ENCODE measurements at places on chromosomes 1 and 21. TPM values are rescaled to one million over a fixed set of nuclear protein-coding genes. Genes with fewer than 3 reads are reported as not detected.
A peak's percentile ranks its signal among the peaks of the same experiment; 100 is the strongest.

CCDC185 gene
- polyA plus RNA-seq: not detected

KLHL12 gene
- polyA plus RNA-seq: 33.4 TPM

DNA sequence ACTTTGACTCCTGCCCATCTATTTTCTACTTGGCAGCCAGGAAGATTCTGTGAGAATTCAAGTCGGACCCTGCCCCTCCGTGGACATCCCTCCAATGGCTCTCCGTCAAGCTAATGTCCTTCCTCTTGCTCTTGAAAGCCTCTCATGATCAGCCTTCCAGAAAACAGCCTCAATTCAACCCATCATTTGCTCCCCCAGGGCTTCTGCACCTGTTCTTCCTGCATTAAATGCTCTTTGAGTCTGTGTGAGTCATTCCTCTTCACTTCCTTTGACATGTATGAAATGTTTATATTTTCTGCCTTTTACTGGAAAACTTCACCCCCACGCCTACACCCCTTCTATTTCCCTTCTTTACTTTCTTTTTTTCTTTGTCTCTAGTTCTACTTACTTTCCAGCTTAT, 734.1 kb upstream of the ZP4 start:
- no peak for DNase-seq

BMP8B gene
- polyA plus RNA-seq: 0.22 TPM

- DNase-seq: no peak
Measured at GRCh38 chr21:41597227-41597626, 89.3 kb upstream of the TMPRSS2 start.

DNA sequence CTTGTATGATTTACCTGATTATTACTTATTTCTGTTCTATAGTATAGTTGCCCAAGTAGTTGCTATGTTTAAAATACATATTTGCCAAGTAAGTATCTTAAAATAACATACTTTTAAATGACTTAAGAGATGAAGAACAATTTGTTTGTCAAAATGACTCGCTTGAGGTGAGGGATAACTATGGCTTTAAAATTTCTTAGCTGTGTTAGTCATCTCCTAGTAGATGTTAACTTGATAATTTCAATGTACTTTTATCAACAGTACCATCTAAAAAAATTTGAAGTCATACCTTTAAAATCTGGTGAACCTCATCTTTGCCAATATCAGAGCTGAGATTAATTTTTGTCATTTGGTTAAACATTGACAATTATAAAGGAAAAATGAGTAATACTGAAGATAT, 37.7 kb downstream of the ODR4 start:
- no peak for DNase-seq

C1orf167 gene
- polyA plus RNA-seq: 0.86 TPM

DNA sequence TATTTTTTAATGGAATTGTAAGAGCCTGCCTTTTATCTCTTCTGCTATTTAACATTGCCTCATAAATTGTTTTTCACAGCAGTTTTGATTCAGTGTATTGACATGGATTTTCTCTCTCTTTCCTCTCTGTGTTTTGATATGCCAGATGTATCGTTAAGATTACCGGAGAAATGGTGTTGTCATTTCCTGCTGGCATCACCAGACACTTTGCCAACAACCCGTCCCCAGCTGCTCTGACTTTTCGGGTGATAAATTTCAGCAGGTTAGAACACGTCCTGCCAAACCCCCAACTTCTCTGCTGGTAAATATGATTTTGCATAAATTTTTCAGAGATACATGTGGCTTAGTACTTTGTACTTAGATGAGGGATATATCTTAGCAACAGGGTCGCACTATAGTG, 23.1 kb upstream of the DYNLT5 start:
- no peak for DNase-seq

DNA sequence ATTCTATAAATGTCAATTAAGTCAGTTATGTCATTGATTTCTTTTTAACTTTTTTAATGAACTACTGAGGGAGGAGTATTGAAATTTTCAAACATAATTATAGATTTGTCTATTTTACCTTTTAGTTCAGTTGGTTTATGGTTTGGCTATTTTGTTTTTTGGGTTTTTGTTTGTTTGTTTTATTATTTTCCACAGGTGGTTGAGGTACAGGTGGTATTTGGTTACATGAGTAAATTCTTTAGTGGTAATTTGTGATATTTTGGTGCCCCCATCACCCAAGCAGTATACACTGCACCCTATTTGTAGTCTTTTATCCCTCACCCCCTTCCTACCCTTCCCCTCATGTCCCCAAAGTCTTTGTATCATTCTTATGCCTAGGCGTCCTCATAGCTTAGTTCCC, 9.5 kb downstream of the TDRD5 start:
- DNase-seq: no peak

GRCh38 chr1:57621776-57622175, 197.9 kb upstream of the DAB1 start:
- DNase-seq: no peak

CFAP45 gene
- polyA plus RNA-seq: 1.0 TPM

DNA sequence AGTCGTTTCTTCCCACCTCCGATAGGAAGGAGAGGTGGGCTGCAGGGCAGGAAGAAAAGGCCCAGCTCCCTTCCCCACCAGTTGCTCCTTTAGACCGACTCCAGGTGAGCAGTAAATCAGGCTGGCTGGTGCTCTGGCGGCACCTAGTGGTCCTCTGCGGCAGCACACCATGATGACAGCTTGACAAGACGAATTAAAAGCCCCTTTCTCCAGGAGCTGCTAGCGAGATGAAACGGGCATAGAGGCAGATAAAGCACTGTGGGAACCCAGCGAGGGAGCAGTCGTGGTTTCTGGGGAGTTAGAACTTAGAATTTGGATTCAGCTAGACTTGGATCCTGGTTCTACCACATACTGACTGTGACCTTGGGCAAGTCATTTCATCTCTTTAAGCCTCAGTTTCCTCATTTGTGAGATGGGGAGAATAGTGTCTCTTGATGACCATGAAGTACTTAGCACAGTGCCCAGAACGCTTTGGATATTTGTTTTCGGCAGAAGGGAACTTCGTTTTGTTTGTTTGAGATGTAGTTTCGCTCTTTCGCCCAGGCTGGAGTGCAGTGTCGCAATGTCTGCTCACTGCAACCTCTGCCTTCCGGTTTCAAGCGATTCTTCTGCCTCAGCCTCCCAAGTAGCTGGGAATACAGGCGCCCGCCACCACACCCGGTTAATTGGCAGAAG, 21.8 kb upstream of the COL9A2 start:
- DNase-seq: peak; percentile 82

SPRR3 gene
- not detected for polyA plus RNA-seq

- DNase-seq: peak; percentile 88
Measured at GRCh38 chr1:154497026-154497806, 4.8 kb upstream of the TDRD10 start.

CDC20 gene
- polyA plus RNA-seq: 146 TPM

SMG7 gene
- 38.7 TPM for polyA plus RNA-seq

KCNA3 gene
- not detected for polyA plus RNA-seq

All from K562 (cell line).